Left renal pelvis (tissue), 4 donors: ENCODE measurements at places on chromosomes 3 and 15. TPM values are rescaled to one million over a fixed set of nuclear protein-coding genes. Genes with fewer than 3 reads are reported as not detected.

CFAP92 gene
- 1.4 TPM for polyA plus RNA-seq

GRCh38 chr15:101052681-101053121, 133.5 kb downstream of the LRRK1 start:
- no peak for DNase-seq

GRCh38 chr3:29764041-29764440, 483.2 kb downstream of the RBMS3 start:
- DNase-seq = no peak

ZNF620 gene
- 3.5 TPM for polyA plus RNA-seq

MNS1 gene
- polyA plus RNA-seq = 26.3 TPM

- no peak for DNase-seq
These were observed 5.4 kb downstream of the DNAH1 start for GRCh38 chr3:52321481-52321880.
